ENCODE measurements at places on chromosomes 12 and 14.

GRCh38 chr14:91873471-91874415 lies 6.4 kb upstream of the TC2N start:
- DNase-seq = no peak

DNA sequence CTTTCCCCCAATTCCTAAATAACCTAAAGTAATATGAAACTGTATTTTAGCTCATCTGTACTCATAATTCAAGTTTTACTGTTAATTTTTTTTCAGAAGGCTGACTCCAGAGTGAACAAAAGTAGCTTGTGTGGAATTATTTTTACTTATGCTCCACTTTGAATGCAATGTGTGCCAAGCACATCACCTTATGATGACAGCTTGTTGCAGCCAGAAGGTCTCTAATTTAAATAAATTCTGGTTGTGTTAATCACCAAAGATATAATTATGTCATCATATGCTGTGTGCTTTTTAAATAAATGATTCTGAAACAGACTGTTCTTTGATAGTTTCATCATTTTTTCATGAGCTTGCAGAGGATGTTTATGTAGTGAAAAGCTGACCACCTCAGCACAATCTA lies 283.1 kb downstream of the TMEM117 start:
- DNase-seq = no peak

DNA sequence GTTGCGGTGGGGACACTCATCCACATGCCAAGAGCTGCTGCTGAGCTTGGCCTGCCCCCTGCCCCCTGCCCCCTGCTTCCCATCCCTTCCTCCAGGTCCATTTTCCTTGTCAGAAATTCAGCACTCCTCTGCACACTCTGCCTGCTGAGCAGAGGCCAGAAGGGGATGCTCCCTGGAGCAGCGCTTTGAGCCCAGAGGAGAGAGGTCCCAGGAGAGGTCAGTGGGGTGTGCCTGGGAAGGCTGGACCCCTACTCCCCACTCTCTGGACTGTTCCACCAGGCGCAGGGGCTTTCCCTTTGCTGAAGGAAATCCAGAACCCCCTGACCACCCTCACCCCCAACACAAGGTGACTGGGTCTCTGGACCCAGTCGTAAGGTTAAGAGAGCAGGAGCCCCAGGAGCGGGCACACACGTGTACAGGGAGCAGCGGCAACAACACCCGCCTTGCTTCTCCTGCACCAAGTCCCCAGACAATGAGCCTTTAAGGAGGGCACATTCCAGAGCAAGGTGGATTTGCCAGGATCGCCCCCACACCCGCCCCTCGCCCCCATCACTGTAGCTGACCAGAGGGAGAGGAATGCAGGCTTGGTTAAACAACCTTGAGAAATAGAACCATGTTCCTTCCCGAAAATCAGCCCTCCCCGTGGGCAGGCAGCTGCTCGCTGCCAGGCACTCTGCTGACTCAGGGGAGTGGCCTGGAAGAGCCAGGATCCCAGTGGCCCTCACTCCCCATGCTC lies 30.7 kb downstream of the ISCA2 start:
- DNase-seq = no peak

GRCh38 chr14:50059763-50060616 lies 56.4 kb downstream of the VCPKMT start:
- DNase-seq = no peak

- no peak for DNase-seq
Measured at GRCh38 chr12:38157933-38158401, 158.6 kb upstream of the ALG10B start.

GRCh38 chr12:132066345-132066685 lies 77.8 kb downstream of the DDX51 start:
- no peak for DNase-seq

- DNase-seq = no peak
Measured at GRCh38 chr12:62533087-62533754, 66.6 kb downstream of the MON2 start.
